GM10248 (cell line): ENCODE measurements at places on chromosomes 2 and 18.

DNA sequence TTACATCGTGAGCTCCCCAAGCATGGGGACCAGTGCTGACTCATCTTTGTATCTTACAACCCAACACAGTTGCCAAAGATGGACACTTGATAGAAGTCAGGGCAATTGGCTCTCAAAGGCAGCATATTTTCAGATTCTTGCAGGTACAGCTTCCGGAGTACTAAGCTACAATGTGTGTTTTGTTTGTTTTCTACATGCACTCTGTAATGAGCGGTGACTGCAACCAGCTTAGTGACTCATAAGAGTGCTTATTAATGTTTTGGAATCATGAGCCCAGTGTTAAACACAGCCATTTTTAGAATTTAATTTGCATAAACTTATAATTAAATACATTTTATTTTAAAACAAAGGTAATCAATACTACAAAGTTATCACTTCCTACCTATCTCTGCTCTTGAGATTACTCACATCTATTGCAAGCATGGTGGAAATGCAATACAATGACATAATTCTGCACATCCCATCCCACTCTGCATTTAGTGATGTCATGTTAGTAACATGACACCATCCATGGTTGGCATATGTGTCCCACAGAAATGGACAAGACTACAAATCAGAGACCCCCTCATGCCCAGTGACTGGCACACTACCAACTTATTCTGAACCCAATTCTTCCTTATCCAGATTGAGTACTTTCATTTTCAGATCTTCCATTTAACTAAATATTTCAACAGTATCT is 399.8 kb upstream of the ST6GAL2 start:
- no peak for DNase-seq

DNA sequence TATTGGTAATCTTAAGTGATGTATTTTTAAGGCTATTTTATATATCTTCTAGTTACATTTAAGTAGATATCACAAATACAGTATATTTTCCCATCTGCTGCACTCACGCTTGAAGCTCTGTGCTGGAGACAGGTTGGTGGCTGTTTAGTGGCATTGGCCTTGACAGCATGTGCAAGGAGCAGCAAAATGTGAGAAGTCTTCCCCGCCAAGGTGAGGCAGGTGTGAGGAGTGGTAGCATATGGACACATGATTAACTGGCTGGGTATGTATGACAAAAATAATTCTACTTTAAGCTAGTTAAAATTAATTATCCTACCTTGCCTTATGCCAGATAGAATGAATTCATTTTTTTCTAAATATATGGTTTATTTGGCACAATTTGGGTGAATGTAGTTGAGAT is 117.2 kb downstream of the CCDC102B start:
- no peak for DNase-seq

GRCh38 chr2:144133936-144134665 is 385.8 kb downstream of the ZEB2 start:
- no peak for DNase-seq

DNA sequence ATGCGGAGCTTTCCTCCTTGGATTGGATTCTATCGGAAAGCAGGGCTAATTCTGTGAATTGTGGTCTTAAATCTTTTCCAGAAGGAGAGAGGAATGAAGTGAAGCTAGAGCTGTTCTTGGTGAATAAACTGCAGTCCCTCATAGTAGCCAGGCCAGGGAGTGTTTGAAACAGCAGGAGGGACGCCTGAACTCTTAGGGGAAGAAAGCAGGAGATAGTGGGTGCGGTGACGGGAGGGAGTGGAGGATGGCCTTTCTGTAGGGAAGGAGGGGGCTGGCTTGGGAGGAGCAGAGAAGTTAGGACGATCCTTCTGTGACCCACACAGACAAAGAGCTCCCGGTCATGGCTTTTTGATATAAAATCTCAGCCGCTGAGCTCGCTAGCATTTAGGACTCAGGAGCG is 47.5 kb upstream of the KCNF1 start:
- DNase-seq = no peak

- no peak for DNase-seq
Observed at GRCh38 chr2:233758849-233759248, 1.2 kb upstream of the UGT1A1 start.

- DNase-seq = no peak
Observed at GRCh38 chr2:54824567-54824966, 101.1 kb downstream of the EML6 start.

GRCh38 chr2:71254776-71255175 is 27.9 kb upstream of the PAIP2B start:
- no peak for DNase-seq

DNA sequence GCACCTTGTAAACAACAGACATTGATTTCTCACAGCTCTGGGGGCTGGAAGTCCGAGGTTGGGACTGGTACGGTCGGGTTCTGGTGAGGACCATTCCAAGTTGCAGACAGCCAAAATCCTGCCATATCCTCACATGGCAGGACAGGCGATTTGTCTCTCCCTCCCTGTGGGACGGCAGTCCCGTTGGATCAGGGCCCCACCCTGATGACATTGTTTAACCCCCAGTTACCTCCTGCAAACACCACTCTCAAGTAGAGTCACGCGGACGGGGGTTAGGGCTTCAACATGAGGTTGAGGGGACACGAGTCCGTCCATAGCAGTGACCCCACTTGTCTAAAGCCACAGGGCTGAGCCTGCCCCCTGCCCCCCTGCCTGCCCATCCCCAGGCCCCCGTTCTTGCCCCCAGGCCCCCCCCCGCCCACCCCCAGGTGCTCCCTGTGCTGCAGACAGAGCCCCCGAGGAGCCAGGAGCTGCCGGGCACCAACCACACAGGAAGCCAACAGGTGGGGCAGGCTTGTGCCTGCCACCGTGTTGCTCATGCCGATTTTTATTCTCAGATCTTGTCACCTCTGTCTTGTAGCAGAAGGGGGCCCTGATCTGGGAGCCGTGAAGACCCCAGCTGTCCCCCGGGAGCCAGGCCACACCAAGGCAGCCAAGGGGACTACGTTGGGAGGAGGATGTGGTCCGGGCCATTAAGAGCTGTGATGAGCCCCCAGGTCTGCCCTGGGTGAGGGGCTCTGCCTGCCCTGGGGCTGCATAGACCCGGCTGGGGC is 82.2 kb downstream of the NFATC1 start:
- no peak for DNase-seq

DNA sequence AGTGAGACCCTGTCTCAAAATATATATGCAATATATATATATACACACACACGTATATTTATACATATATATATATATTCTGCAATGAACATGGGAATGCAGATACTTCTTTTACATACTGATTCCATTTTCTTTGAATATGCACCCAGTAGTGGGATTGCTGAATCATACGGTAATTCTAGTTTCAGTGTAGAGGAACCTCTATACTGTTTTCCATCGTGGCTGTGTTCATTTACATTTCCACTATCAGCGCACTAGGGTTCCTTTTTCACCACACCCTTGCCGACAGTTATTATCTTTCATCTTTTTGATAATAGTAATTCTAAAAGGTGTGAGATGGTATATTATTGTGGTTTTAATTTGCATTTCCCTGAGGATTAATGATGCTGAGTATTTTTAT is 52.3 kb upstream of the SLC39A10 start:
- no peak for DNase-seq

DNA sequence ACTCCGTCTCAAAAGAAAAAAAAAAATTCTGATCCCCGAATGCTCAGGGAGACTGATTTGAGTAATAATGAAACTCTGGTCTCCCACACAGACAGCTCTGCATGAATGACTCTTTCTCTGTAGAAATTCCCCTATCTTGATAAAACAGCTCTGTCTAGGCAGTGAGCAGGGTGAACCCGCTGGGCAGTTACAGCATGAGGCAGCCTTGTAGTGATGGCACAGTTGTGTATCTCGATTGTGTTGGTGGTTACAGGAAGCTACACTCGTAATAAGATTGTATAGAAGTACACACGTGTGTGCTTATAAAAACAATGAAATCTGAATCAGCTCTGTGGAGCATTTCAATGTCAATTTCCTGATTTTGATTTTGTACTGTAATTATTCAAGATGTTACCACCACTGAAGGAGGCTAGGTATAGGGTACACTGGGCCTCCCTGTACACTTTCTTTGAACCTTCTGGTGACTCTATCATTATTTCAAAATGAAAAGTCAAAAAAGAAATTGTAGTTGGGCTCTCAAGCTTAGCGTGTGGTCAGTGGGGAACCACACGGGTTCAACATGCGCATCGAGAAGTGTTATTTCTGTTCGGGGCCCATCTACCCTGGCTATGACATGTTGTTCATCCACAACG is 34.9 kb upstream of the ATP8B1 start:
- DNase-seq = peak; percentile 26

GRCh38 chr18:9608728-9609127 is 5.6 kb downstream of the PPP4R1 start:
- DNase-seq = no peak

DNA sequence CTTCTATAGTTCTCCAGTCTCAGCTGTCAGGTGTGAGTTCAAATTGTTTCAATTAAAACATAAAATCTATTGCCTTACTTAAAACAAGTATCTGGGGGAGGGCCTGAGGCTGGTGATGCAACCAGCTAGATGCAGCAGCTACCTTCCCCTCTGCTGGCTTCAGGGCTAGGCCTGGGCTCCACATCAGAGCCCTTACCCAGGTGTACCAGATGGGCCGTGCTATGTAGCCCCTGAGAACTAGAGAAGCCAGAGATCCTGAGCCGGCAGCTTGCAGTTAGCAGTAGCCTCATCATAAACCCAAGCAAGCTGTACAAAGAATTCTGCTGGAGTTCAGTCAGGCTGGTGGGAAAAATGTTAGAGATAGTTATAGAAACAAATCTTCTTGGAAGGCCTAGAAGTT is 97.7 kb upstream of the ACAA2 start:
- DNase-seq = no peak

DNA sequence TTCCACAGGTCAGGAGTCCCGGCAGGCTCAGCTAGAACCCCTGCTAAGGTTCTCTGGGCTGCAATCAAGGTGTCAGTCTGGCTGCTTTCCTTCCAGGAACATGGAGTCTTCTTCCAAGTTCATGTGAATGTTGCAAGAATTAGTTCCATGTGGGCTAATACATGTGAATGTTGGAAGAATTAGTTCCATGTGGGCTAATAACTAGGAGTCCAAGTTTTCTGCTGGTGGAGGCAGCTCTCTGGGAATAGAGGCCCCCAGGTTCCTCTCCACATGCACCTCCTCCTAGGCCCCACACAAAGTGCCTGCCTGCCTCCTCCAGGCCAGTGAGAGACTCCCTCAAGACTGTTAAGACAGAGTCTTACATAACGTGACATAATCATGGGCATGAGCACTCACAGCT is 140.8 kb upstream of the SLC35G4 start:
- no peak for DNase-seq

DNA sequence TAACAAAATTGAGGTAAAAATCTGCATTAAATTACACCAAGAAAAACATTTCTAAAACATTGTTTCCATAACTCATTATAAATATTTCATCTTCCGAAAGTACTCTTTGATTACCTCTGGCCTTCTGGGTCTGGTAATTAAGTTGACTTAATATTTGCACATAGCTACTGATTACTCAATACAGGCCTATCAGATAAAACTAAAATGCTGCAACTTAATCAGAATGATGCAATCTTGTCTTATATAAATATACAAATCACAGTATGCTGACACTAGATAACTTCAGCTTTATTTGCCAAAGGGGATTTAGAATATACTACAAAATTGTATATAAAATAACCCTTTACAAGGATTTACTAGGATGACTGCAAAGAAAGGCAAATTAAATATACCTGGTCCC is 49.3 kb downstream of the SLC35F5 start:
- no peak for DNase-seq

DNA sequence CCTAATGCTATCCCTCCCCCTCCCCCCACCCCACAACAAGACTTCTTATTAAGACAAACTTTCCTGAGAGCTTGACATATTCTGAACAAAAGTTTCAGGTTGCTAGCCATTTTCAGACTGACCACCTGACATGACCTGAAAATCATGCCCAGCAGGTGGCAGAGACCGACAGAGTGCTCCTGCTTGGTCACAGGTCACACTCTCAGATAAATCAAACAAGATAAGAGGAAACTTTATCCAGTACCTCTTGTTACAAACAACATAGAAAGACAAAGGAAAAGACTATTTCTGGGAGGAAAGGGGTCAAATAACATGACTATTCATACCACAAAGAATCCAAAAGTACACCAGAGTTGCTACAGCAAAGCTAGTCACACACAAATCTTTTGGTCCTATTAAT is 107.4 kb downstream of the TMEM200C start:
- no peak for DNase-seq

GRCh38 chr2:174522553-174522952 is 35.7 kb upstream of the GPR155 start:
- no peak for DNase-seq

DNA sequence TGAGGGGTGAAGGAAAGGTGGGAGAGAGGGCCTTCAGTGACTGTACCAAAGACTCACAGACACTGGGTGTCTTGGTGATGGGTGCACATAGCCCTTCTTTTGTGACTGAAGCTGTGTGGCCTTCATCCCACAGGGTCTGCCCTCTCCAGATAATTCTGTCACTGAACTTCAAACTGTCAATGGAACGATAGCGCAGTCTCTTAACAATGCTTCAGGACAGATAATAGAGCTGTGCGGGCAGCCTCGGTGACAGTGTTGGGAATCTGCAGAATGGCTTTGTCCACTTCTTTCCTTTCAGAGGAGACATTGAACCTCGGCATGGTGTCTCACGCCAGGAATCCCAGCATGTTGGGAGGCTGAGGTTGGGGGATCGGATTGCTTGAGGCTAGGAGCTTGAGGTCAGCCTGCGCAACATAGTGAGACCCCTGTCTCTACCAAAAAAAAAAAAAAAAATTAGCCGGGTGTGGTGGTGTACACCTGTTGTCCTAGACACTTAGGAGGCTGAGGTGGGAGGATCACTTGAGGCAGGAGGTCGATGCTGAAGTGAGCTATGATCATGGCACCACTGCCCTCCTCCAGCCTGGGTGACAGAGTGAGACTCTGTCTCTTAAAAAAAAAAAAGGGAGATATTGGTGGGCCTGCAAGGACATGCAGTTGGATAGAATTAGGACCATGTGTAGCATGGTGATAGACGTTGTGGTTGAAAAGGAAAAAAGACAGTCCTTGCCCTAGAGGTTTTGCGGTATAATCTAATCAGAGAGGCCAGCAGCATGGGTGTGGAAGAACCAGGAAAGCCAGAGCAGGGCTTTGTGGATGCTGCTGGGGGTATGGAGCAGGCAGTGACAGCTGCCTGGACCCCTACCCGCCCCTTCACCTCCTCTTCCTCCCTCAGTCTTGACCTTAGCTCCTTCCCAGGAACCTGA is 91.4 kb downstream of the LDLRAD4 start:
- no peak for DNase-seq

DNA sequence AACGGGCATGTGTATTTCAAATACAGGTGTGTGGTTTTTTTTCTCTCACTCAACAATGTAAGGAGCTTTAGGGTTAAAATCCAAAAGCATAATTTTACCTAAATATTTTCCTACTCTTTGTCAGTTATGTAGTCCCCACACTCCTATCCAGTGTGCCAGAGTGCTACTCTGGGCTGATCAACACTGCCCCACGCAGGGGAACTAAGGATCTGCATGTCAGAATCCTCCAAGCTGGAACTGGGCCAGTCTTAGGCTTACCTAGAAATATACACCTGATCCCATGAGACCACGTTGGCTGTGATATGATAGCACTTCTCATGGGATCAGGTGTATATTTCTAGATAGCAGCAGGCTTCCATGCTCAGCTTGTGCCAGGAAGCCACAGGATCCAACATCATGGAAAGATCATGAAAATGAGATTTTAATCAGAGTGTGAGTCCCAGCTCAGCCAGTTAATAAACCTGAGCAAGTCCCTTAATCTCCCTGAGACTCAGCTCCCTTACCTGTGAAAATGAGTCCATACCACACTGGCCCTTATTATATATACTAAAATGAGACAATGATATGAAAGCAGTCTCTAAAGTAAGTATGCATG is 29.7 kb downstream of the CCDC141 start:
- DNase-seq = peak; percentile 23
